Suppressor macrophage treated with lipopolysaccharide for 1 hour (primary cell): ENCODE measurements at places on chromosomes 12 and 14.

- no peak for DNase-seq
Observed at GRCh38 chr14:71429902-71430301, 502.3 kb upstream of the RGS6 start.

GRCh38 chr12:109588461-109589239 lies 15.1 kb downstream of the MVK start:
- DNase-seq: no peak

- no peak for DNase-seq
Observed at GRCh38 chr12:16325426-16325825, 22.0 kb upstream of the MGST1 start.

GRCh38 chr14:61911574-61911973 lies 149.4 kb downstream of the SNAPC1 start:
- no peak for DNase-seq

DNA sequence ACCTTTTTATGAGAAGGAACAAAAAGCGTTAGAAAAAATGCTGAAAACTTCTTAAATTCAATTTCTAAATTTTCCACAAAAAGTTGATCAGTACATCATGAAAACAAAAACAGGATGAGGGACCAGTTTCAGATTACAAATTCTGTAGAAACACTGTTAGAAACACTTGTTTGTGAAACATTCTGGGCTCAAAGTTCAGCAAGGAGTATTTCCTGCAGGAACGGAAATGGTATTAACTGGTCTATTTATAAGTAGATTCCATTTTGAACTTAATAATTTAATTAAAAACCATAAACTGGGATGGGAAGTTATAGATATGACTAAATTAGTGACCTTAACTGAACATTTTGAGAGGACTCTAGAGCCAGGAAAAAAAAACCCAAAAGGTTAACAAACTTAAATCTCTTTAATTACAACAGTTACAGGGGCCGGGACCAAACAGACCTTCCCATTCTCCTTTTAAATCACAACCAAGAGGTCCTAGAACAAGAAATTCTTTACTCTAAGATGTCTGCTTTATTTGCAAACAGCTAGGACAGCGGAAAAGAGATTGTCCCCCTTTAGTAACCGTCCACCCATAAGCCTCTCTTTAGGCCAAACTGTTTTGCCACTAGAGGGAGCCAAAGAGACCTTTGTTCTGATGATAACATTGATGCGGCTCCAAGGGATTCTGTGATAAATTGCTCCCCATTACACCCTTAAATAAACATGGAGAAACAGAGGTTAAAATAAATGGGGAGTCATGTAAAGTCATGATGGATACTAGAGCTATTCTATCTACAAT lies 69.0 kb upstream of the RERGL start:
- DNase-seq: peak; percentile 66

GRCh38 chr14:25607192-25607591 lies 557.2 kb upstream of the STXBP6 start:
- DNase-seq: no peak

- peak; percentile 41 for DNase-seq
Observed at GRCh38 chr12:109946505-109946904, 46.4 kb downstream of the TCHP start.

GRCh38 chr12:118603610-118604361 lies 227.4 kb downstream of the SUDS3 start:
- DNase-seq: no peak

DNA sequence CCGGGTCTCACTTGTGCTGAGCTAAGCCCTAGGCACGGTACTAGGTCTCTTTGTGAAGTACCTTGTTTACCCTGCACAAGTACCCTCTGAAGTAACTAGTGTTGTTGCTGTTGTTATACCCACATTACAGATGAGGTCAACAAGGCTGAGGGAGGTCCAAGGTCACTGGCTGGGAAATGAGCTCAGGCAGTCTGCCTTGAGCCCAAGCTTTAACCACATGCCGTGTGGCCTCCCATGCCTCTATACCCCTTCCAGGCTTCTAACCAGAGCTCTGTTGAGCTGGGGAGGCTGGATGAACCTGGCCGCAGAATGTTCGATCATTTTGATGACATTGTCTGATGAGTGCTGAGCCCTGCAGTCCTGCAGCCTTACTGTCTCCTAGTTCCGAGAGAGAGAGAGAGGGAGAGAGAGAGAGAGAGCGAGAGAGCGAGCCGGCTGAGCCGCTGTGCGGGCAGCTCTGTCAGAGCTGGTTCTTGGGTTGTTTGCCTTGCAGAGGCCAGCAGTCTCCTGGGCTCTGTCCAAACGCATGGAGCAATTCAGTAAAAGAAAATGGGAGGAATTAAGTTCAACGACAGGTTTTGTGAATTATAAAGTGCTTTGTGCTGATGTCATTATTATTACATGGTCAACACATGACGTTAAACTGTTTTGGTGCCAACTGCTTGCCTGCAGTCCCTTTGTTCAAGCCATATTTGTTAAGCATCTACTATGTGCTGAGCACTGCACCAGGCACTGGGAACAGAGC lies 13.1 kb downstream of the JDP2 start:
- DNase-seq: no peak

DNA sequence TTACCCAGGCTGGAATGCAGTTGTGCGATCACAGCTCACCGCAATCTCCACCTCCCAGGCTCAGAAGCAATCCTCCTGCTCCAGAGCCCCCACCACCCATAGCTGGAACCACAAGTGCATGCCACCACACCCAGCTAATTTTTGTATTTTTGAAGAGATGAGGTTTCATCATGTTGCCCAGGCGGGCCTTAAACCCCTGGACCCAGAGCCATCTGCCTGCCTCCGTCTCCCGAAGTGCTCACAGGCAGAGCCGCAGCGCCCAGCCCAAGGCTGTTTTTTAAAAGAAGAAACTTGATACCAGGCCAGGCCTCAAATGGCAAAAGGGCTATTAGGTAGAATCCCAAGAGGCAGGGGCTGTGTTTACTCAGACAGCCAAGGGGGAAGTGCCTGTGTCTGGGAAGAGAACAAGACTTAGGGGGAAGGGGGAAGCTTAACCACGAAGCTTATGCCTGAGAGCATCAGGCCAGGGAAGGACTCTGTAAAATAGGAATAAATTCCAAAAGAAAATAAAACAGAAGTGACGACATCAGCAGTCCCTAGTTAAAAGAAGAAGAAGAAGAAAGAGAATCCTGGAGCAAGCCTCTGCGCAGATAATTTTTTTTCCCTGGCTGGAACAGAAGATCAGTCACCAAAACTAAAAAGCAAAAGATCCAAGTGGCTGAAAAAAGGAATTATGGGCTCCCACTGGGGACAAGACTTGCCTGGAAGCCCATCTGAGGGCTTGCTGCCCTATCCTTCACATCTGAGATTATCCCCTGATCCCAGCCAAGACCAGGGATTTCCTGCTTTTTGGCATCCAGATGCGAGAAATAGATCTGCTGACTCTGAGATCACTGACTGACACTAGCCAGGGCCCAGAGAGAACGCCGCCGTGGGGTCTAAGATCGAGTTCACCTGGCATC lies 170.5 kb downstream of the NDUFA12 start:
- DNase-seq: peak; percentile 58

- DNase-seq: peak; percentile 28
Observed at GRCh38 chr12:8058506-8058905, 7.7 kb downstream of the C3AR1 start.

DNA sequence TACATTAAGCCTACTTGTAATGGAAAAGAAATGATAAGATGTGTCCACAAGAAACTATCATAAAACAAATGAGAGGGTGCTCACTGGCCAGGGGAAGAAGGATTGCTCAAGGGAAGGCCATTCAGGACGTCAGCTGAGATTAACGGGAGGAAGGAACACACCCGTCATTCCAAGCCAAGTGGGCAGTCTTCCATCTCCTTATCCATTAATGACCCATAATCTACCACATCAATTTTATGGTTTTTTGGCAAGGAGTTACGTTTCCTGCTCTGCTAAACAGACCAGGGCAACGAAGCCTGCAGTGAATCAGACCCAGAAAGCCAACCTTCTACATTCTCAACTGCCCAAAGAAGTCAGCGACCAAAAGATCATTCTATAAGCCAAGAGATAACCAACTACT lies 25.1 kb downstream of the PRKAB1 start:
- no peak for DNase-seq

GRCh38 chr12:100154474-100155247 lies 12.0 kb upstream of the BLTP3B start:
- peak; percentile 84 for DNase-seq

DNA sequence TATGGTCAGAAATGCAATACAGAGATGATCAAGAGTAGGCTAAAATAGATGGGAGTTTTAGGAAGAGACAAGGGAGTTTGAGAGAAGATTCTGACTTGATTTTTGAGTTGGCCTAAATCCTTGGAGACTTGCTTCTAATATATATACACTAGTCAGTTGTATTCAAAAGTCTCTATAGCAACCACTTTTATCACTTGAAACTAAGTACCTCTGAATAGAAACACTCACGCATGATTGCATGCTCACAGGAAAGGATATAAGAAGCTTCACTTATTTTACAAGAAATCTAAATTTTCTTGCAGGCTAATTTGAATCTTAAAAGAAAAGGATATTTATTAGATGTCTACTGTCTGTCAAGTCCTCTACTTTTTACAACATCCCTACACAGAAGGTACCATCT lies 316.8 kb downstream of the SNAPC1 start:
- no peak for DNase-seq

- no peak for DNase-seq
Observed at GRCh38 chr12:13536219-13536910, 339.8 kb downstream of the EMP1 start.

- peak; percentile 81 for DNase-seq
Observed at GRCh38 chr12:109597795-109598427, 24.3 kb downstream of the MVK start.

GRCh38 chr12:24153079-24153478 lies 203.6 kb upstream of the SOX5 start:
- DNase-seq: no peak

DNA sequence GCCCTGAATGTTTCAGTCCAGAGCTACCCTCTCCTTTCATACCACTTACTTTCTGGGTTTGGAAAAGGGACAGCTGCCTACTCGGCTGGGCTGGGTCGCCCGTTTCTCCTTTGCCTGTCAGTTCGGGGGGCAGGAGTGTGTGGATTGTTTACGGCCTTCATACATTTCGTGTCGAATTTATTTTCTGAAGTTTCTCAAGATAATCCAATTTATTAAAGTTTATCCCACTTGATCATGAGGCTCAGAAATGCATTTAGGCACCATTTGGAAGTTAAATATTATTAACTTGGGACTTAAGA lies 608 bp downstream of the ZNF410 start:
- no peak for DNase-seq

GRCh38 chr12:62575036-62575435 lies 108.4 kb downstream of the MON2 start:
- no peak for DNase-seq

GRCh38 chr12:127667131-127667685 lies 599.8 kb upstream of the TMEM132C start:
- DNase-seq: no peak

DNA sequence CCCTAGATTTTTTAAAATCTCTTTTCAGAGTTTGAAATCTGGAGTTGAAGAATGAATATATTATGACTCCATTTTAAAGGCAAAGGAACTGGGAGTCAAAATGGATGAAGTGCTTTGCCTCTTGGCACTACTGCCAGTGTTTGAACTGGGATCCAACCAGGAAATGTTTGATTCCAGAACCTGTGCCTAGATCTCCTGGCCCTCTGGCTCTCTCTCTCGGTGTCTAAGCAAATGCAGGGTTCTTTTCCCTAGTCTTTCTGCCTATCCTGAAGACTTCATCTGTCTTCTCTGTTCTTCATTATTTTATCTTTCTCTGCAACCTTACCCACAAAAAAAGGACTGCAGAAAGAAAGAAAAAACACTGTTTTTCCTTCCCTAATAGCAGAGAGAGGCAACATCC lies 17.0 kb downstream of the BTG1 start:
- DNase-seq: no peak

GRCh38 chr14:23481362-23481970 lies 12.0 kb downstream of the NGDN start:
- peak; percentile 21 for DNase-seq

- no peak for DNase-seq
Observed at GRCh38 chr14:63421226-63421625, 102.5 kb upstream of the GPHB5 start.

- DNase-seq: no peak
Observed at GRCh38 chr14:68740788-68741476, 51.9 kb downstream of the ZFP36L1 start.

DNA sequence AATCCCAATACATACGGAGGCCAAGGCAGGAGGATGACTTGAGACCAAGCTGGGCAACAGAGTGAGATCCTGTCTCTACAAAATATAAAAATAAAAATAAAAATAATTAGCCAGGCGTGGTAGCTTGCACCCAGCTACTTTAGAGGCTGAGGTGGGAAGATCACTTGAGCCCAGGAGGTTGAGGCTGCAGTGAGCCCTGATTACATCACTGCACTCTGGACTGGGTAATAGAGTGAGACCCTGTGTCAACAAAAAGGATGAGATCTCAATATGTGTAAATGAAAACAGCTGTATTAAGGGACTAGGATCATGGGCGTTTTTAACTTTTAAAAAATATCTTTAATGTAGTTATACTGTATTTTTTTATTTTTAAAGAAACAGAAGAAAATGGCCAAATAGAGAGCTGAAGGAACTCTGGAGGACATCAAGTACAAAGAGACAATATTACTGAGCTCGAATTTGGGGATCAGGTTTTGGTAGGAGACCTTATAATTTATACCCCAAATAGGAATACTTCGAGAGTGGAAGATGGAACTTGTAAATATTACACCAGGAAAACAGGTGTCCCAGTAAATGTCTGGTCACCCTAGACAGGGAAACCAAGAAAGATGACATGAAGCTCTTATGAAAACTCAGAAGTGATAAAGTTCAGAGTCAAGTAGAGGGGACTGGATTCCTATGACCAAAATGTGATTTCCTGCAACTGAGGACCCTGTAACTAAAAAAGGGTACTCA lies 13.1 kb downstream of the BATF start:
- no peak for DNase-seq

- no peak for DNase-seq
Observed at GRCh38 chr14:25044106-25044698, 5.7 kb downstream of the STXBP6 start.

DNA sequence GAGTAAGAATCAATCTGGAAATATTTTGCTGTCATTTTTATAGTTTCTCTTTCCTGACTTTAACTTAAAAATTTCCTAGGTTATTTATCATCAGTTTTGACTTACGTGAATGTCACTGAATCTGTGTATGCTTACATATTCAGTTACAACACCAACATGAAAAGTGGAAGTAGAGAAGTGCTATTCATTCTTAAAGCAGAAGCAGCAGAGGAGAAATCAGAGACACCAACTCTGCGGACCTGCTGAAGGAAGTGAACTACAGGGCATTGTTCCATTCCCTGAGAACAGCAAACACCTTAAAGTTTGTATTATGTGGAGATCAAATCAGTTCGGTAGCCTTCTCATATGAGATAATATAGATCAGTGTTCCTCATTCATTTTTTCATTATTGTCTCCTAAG lies 34.1 kb downstream of the RAD51B start:
- DNase-seq: peak; percentile 96

DNA sequence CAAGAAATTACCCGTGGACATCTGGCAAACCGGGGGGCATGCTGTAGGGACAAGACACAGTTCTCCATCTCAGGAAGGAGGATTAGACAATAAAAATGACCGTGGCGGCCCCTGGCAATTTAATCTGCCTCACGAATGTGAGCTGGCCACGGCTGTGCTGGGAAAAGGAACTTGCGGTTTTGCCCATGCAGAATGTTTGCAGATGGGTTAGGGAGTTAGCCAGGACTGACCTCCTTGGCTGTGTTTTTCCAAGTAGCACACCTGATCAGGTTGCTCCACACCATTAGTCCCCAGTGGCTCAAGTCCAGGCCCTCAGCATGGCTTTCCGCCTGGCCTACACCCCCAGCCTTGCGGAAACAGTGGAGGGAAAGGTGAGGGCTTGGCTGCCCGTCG lies 20.8 kb downstream of the TPCN1 start:
- DNase-seq: no peak
